ENCODE measurements at places on chromosomes 3 and 15. TPM values are rescaled to one million over a fixed set of nuclear protein-coding genes. Genes with fewer than 3 reads are reported as not detected.

The SLC15A2 gene
- under 0.01 TPM for total RNA-seq

The RTP3 gene
- not detected for total RNA-seq

The LYZL4 gene
- not detected for total RNA-seq

The PLSCR4 gene
- 20.6 TPM for total RNA-seq

The TRPM7 gene
- total RNA-seq = 27.5 TPM

The PP2D1 gene
- not detected for total RNA-seq

The ACOX2 gene
- 9.1 TPM for total RNA-seq

The SEMA3G gene
- total RNA-seq = 0.40 TPM

The TP63 gene
- total RNA-seq = 0.16 TPM

The KLHL40 gene
- total RNA-seq = not detected

The DPP8 gene
- 25.6 TPM for total RNA-seq

The LRTM1 gene
- total RNA-seq = not detected

The MRAS gene
- 25.1 TPM for total RNA-seq

The C3orf22 gene
- not detected for total RNA-seq

The DNAH12 gene
- not detected for total RNA-seq

The HRG gene
- not detected for total RNA-seq

The CATSPER2 gene
- 0.65 TPM for total RNA-seq

The FHIT gene
- total RNA-seq = 1.3 TPM

The PGBD4 gene
- total RNA-seq = 1.4 TPM

The PLOD2 gene
- 99.2 TPM for total RNA-seq

The CCDC80 gene
- total RNA-seq = 48.7 TPM

The ALPK3 gene
- total RNA-seq = 3.1 TPM

The SLC22A13 gene
- total RNA-seq = 1.6 TPM

The GOLGA8G gene
- not detected for total RNA-seq

The CELF6 gene
- not detected for total RNA-seq

The XCR1 gene
- not detected for total RNA-seq

The INSYN1 gene
- 0.52 TPM for total RNA-seq

The GALK2 gene
- total RNA-seq = 51.7 TPM

The ZIC1 gene
- not detected for total RNA-seq

The TMEM207 gene
- total RNA-seq = not detected

The CDHR4 gene
- not detected for total RNA-seq

The NKIRAS1 gene
- 9.7 TPM for total RNA-seq

The ESYT3 gene
- total RNA-seq = not detected

The ASTE1 gene
- 2.8 TPM for total RNA-seq

The C3orf85 gene
- total RNA-seq = not detected

The SNX22 gene
- 0.40 TPM for total RNA-seq

The CIDEC gene
- total RNA-seq = not detected

The RASL12 gene
- 39.0 TPM for total RNA-seq

The P2RY13 gene
- total RNA-seq = not detected

The IGSF11 gene
- not detected for total RNA-seq

The GOLGA8S gene
- total RNA-seq = not detected

The SLC51A gene
- not detected for total RNA-seq

Data from epithelial cell of alveolus of lung (primary cell).